ENCODE measurements at places on chromosomes 12 and 14. TPM values are rescaled to one million over a fixed set of nuclear protein-coding genes. Genes with fewer than 3 reads are reported as not detected.

The KRT80 gene
- 23.7 TPM for total RNA-seq

DNA sequence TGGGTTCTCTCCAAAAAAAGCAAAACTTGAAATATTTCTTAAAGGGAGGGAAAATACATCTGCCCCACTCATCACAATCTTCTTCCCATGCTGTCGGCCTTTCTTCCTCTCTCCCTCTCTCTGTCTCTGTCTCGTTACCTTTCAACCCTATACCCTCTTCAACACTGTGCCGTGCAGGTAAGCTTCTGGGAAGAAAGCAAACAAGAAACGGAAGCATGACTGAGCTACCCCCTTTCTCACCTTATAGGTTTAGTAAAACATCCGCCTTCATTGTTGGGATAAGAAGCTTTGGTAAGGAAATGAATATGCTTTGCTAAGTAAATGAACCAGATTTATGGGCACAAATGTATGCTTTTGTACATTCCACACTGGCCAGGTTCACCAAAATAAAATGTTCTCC lies 63.0 kb downstream of the TMEM30B start:
- no peak for DNase-seq

DNA sequence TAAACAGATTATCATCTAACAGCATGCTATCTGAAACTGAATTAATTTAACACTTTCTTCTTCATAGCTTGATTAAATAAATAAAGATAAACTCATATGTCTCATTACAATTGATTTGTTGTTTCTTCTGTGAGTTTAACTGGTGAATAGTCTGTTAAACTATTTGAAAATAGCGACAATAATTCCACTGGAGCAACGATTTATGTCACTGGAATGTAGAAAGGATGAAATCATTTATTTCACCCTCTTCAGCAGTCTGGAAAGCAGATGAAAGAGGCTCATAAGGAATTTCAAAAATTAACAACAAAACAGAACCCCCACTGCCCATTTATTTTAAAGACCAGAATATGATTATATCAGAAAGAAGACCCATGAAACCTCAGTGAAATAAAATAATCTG lies 1165.1 kb upstream of the USP15 start:
- no peak for DNase-seq

- no peak for DNase-seq
Observed at GRCh38 chr14:42002141-42002540, 395.5 kb downstream of the LRFN5 start.

DNA sequence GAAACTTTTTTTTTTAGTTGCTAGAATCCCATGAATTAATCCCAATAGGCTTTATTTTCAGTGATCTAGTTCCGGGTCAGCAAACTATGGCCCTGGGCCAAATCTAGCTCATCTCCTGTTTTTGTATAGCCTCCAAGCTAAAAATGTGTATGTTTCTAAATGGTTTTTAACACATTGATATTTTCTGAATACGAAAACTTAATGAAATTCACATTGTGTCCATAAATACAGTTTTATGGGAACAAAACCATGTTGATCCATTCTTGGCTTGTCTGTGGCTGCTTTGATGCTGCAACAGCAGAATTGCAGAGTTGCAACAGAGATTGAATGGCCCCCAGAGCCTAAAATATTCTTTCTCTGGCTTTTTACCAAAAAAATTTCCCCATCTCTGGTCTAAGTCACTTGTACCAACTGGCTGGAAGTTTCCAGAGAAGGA lies 47.5 kb downstream of the ZNF664 start:
- no peak for DNase-seq

The SOAT2 gene
- total RNA-seq: not detected

GRCh38 chr14:68925373-68925772 lies 53.7 kb downstream of the ACTN1 start:
- DNase-seq: no peak
